DMS153 (cell line): ENCODE measurements at places on chromosomes 5 and 9.

GRCh38 chr9:86757382-86757720, 190.0 kb downstream of the GAS1 start:
- DNase-seq, result no peak

GRCh38 chr9:136484153-136485048, 1.6 kb upstream of the SEC16A start:
- DNase-seq, result peak; percentile 20

GRCh38 chr5:7980881-7981280, 111.9 kb downstream of the MTRR start:
- DNase-seq, result no peak

DNA sequence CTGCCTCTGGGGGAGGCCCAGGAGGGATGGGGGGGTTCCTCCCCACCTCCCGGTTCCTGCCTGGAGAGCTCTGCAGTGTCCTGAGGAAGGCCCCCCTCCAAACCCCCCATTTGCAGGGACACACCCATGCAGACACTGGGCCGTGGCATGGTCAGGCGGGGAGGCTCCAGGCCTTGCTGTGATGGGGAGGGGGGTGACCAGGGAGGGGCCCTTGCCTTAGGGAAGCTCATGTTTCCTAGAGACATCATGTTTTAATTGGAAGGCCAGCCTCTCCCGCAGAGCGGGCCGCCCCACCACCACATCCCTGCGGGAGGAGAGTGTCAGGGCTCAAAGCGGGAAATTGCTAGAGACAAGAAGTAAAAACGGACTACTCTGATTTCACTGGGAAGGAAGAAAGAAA, 12.0 kb downstream of the PRRX2 start:
- DNase-seq, result no peak

DNA sequence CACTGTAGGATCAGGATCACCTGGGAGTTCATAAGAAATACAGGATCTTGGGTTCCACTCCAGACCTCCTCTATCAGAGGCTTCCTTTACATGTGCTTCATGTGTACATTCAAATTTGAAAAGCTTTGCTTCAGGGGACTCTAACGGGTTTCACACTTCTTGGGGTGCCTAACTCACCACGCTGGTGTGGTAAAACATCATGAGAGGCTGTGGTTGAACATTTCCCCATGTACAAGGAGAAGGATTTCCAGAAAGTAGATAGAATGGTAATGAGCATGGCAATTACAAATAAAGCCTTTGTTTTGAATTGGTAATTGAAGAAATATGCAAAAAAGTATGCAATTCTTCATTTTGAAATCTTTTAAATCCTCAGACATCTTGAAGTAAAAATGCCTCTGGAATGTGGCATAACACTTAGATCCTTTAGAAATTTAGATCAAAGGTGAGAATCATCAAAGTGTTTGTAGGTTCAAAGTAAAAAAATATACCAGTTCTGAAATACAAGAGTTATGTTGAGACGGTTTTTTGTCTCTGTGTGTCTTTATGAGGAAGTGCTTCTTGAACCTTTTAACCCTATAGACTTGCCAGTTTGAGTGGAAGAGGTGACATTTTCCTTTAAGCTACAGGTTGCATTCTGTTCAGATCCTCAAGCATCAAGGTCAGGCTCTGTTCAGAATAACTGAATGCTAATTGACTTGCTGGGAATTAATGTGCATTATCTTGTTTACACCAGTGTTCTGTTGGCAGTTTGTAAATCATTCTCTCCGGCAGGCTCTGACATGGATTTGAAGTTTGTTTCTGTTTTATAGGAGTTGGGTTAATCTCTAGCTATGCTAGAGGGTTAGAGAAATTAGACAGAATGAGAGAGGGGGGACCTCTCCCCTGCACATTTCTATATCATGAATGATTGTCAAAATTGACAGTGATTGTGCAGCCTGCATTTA, 415.3 kb downstream of the MAN2A1 start:
- DNase-seq, result no peak

GRCh38 chr5:57538341-57538955, 55.8 kb upstream of the ACTBL2 start:
- peak; percentile 6 for DNase-seq

DNA sequence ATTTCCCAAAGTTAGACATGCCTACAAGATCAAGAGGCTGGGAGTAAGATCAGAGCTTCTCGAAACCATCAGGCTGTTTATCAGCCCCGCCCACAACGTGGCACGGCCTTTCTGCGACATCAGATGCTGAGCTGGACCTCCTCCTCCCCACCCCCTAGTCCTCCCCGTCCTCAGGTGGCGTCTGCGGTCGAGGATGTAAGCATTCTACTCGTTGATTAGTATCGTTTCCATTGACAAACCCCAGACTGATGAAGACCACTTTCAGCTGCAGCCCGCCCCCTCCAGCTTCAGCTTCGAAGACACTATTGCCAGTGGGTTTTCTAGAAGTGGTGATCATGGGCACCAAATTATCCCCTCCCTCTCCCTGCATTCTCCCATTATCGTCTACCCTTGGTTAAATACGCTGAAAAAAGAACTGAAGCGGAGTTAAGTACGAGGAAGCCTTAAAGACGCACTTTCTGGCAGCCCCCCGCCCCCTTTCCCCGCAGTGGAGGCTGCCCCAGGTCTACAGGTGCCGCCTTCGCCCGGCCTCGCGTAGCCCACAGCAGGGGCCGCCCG, 1.1 kb downstream of the PPIC start:
- peak; percentile 3 for DNase-seq

DNA sequence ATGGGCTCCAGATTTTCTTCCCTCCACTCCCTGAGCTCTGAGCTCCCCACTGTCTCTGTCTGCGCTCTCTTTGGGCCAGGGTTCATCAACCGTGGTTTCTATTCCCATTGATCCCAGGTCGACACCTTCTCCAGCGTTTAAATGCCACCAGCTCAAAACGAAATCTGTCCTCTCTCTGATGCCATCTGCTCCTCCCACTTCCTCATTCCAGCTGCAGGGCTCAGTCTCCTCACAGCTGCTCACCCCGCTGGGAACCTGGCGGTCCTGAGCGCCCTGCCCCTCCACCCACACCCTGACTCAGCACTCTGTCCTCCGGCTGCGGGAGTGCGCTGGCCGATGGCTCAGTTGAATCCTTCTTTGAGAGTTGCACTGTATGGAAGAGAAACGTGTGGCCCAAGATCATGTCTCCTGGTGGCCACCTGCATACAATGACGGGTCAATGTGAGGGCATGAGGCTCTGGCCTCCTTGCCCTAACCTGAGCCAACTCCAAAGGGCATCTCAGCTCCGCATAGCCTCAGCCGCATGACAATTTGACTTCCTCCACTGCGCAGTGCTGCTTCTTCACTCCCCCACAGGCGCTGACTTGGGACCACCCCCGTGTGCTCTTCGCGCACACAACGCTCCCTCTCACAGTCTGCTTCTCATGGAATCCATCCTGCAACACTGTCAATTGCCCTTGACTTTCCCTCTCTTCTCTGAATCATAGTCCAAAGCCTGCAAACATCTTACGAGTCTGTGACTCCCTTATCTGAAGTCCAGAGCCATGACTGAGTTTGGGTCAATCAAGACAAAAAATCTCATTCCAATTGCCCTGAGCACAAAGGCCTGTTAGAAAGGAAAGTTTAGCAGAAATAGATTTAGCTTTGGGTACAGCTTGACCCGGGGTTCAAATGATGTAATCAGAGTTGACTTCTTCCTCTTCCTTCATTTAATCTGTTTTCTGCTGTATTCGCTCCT, 82.4 kb downstream of the PTCH1 start:
- DNase-seq, result no peak

- DNase-seq, result no peak
These were observed 113.6 kb downstream of the DEPDC1B start for GRCh38 chr5:60586307-60586901.

DNA sequence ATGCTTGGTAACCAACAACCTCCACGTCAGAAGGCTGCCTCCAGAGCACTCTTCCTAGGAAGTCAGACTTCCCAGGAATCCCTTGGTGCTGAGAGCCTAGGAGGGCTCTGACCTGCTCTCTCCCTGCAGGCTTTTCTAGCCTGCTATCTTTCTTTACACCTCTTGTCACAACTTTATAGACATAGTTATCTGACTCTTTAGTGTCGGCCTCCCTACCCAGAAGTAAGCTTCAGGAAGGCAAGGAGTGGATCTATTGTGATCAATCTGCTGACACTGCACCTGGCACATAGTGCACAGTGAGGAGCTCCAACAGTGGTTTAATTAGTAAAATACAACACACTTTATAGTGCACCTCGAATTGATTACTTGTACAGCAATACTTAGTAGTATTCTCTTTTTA, 2.3 kb downstream of the AFAP1L1 start:
- DNase-seq, result no peak

DNA sequence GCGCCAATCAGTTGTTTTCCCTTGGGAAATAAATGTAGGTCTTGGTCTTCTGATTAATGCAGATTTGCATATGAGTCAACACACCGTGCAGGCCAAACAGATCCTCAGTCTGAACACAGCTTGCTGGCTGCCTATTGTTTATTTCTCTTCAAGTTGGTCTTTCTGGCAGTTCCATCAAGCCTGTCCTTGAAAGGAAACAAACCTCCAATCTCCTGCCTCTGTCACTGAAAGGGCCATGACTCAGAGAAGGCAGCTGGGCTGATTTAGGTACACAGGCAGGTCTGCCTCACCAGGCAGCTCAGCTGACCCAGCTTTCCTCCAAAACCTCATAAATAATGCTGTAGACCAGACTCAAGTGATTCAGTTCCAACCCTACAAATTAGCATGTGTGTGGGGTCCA, 175.9 kb downstream of the MAN2A1 start:
- peak; percentile 81 for DNase-seq

- no peak for DNase-seq
These were observed 258.6 kb downstream of the FANCC start for GRCh38 chr9:95058795-95059386.

DNA sequence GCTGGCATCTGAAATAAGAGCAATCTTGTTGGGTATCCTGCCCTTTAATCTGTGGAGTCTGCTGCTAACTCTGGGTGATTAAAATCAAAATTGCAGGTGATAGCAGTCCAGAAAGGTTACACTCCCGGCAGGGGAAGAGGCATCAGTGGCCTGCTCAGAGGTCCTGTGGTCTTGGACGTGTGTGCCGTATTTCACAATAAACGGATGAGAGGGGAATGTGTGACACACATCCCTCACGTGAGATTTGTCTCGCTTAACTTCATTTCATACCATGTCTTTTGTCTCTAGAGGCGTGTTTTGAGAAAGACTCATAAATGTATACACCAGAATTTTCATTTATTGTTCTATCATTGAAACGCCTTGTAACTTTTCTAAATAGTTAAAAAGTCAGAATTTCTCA, 36.6 kb downstream of the FAM240B start:
- DNase-seq, result no peak

GRCh38 chr5:139492700-139493192, 10.2 kb upstream of the STING1 start:
- no peak for DNase-seq
